Glutamatergic neuron (in vitro differentiated cells): ENCODE measurements at places on chromosomes 5 and 9.

DNA sequence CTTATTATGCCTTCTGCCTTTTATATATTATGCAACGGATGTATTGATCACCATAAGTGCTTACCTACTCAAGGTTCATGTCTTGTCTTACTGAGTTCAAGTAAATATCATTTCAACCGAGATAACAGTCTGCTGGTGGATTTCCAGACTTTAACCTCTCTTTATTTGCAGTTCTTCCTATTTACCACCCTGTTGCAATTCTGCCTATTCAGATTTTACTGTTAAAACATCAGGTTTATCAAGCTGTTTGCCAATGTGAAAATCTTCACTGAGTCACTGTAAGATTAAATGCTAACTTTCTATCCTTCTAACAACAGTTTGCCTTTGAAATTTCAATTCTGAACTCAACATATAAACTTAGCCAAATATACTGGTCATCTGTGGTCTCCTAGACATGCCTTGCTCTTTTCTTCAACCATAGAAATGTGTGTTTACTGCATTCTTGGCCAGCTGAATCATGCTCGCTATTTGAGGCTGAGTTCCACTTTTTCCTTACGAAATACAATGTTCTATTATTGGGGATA is 471.7 kb upstream of the RORB start:
- DNase-seq, result no peak

- no peak for DNase-seq
These were observed 303.0 kb downstream of the MSX2 start for GRCh38 chr5:175027390-175027789.

DNA sequence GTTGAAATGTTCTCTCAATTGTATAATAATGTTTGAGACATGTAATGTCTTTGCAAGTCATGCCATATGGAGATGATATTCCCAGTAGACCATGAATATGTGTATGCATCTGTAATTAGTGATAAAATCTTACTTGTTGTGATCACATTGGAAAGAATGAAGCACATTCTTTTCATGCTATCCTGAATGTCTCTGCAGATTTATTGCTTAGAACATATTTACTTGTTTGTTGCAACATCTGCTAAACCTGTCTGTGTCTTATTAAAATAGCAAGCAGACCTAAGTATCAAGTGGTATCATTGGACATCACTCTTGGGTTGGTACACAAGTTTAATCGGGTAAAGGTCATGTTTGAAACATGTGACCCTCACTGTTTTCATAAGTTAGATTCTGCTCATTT is 265.5 kb upstream of the CD180 start:
- DNase-seq, result no peak

- DNase-seq, result no peak
These were observed 120.3 kb upstream of the BASP1 start for GRCh38 chr5:17096952-17097695.

DNA sequence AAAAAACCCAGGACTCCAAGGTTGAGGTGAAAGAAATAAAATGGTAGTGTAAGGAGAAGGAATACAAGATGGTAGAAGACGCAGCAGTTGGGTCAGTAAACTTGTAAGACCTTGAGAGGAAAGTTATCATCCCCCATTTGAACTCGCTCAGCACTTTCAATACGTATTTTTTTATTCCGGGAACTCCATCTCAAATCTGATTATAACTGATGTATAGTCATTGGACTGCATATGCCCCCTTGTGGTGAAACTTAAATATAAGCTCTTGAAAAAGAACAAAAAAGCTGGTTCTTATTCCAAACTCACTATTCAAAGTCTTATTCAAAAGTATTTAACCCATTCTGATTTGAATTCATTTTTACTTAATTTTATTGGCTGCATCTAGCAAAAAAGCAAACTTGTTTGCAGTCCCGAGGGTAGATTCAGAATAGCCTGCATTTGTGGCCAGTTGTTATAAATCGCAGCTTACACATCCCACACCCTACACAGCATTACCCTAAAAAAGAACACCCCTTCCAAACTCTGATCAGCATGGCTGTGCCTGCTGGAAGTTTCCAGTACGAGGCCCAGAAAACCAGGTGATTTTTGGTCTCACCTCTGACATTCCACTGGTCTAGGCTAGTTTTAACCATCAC is 118.0 kb downstream of the ESM1 start:
- no peak for DNase-seq

DNA sequence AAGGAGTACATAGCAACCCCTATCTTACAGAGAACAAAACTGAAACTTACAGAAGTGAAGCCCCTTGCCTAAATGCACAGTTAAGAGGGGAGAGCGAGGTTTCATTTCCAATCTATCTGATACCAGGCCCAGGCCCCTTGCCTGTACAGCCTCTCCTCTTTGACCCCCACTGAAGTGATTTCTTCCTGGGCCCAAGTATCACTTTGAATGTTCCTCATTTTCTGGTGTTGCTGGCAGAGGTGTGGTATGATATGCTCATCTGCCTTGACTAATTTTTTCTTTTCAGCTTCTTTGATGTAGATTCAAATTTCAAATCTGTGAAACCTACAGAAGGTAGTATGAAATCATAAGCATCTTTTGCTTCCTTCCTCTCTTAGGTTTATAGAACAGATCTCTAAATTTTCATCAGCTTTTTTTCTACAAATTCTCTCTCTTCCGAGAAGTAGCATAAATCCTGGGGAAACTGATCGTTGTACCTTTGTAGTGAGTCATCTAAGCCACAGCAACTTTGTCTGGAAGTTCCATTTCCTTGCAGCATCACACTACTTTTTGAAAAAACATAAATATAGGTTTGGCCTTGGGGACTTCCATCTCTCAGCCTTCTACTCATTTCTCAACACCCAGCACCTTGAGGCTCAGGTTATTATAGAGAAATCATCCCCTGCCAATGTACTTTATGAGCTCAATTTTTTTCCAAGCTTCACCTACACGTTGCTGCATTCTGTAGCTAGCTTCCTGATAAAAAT is 402.4 kb upstream of the PTGER4 start:
- DNase-seq, result no peak

GRCh38 chr5:50717651-50718050 is 51.2 kb downstream of the PARP8 start:
- no peak for DNase-seq

GRCh38 chr9:83339435-83339834 is 198.8 kb downstream of the FRMD3 start:
- DNase-seq, result no peak

DNA sequence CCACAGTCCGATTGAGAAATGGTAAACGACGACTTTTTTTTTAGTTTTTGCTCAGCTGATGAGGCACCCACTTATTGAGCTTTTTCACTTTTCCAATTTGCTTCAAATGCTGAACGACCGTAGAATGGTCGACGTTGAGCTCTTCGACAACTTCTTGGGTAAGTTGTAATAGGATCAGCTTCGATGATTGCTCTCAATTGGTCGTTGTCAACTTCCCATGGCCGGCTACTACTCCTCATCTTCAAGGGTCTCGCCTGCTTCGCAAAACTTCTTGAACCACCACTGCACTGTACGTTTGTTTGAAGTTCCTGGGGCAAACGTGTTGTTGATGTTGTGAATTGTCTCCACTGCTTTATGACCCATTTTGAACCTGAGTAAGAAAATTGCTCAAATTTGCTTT is 35.7 kb downstream of the NSD1 start:
- DNase-seq, result no peak

GRCh38 chr9:122229485-122229837 is 704 bp upstream of the LHX6 start:
- no peak for DNase-seq

GRCh38 chr5:154214371-154215106 is 24.0 kb downstream of the GALNT10 start:
- no peak for DNase-seq

- DNase-seq, result no peak
These were observed 4.5 kb downstream of the RCL1 start for GRCh38 chr9:4796988-4797853.

DNA sequence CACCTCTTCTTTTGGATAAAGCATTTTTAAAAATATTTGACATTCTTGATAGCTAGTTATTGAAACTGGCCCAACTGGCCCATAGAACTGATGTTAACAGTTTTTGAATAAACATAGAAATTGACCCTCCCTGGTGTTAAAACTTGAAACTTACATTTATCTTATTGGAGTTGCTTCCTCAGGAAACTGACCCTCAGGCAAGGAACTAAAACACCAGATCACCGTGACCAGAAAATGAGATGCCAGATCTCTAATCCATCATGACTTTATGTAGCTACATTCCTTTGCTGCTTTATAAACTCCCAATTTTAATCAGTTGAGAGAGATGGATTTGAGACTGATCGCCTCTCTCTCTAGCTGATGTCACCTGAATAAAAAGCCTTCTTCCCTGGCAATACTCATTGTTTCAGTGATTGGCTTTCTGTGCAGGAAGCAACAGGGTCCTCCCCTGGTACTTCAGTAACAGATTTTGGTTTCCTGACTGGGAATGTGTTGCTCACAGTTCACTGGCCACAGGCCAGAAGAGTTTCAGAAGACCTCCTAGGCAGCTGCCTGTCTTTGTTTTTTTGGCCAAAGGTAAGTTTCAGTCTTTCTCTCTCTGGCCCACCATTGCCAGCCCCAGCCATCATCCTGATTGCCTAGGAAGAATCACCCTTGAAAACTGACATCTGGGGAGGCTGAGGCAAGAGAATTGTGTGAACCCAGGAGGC is 212.4 kb downstream of the DTWD2 start:
- no peak for DNase-seq

DNA sequence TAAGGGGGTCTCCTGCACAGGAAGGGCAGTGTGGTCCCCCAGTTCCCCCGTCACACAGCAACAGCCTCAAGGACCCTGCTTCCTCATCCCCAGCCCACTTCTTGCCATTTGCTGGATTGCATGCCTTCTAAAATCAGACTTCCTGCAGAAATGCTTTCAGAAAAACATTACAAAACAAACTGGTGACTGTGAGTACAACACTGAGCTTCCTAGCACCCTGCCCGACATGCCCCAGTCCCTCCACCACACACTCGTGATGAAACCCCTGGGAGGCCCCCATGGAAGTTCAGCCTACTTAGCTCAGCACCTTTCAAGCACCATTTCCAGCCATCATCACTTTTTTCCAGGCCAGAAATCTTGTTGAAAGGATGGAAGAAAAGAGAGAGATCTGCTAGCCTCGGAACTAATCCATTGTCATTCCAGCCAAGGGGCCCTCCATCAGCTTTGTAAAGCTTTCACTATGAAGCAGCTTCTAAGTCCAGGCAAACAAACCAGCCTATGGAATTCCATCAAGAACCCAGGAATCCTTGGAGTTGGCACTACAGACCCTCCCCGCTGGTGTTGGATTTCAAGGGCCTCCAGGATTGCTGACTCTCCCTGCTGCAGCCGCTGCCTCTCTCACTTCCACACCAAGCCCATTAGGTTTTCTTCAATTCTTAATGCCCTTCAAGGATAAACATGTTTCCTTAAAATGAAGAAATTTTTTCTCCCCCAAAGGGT is 114.6 kb downstream of the C5orf15 start:
- DNase-seq, result no peak

DNA sequence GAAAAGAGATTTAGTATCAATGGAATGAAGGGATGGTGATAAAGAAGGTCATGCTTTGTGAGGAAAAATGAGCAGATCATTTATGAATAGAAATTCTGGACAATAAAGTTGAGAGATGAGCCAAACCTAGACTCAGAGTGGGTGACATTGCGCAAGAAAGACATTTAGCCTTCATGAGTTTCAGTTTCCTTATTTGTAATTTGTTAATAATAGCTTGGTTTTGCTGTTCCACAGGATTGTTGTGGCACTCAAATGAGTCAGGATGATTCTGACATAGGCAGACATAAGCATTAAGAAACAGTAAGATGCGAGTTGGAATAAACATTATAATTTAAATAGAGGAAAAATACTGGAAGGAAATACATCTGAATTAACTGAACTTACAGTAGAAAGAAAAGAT is 34.8 kb downstream of the ITGA2 start:
- DNase-seq, result no peak

GRCh38 chr9:14752271-14752670 is 29.7 kb upstream of the CER1 start:
- no peak for DNase-seq

GRCh38 chr9:106111039-106111730 is 416.8 kb downstream of the TMEM38B start:
- DNase-seq, result no peak

DNA sequence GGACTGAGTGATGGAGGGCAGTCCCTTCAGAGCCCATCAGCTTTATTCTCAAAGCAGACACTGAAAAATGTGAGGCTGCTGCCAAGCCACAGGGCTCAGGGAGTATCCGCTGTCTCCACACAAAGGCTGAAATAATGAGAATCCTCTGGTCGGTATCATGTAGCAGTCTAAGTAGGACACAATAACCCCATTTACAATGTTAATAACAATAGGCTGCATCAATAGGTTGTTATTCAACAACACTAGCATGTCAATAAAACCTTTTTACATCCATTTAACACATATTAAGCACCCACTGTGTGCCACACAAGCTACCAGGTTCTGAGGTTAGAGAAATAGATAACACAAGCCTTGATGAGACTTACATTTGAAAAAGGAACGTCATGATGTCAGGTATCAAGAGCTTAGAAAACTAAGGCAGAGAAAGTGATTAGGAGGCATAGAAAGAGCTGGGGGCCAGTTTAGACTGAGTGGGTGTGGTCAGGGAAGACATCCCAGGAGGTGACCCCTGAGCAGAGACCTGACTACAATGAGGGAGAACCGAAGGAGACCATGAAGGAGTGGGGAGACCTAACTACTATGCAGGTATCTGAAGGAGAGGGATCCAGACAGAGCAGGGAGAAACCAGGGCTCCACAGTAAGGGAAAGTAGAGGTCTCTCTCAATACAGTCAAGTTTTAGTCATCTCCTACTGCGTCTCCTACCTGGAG is 140.1 kb upstream of the GRIA1 start:
- DNase-seq, result no peak
